ENCODE measurements at places on chromosomes 6 and 20.

DNA sequence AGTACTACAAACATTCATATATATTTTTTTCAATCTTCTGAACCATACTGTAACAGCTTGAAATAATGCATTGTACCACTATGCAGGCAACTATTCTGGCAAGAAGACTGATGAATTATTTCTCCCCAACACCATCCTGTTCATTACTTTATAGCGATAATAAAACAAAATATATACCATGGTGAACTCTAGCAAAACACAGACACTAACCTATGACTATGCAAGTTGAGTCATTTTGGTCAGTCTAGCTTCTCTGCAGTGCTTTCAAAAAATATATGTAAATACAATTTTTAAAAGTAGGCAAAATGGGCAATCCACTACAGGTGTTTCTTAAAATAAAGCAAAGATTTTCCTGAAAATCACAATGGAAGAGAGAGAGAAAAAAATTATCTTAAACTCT, 20.3 kb downstream of the PHIP start:
- no peak for DNase-seq

DNA sequence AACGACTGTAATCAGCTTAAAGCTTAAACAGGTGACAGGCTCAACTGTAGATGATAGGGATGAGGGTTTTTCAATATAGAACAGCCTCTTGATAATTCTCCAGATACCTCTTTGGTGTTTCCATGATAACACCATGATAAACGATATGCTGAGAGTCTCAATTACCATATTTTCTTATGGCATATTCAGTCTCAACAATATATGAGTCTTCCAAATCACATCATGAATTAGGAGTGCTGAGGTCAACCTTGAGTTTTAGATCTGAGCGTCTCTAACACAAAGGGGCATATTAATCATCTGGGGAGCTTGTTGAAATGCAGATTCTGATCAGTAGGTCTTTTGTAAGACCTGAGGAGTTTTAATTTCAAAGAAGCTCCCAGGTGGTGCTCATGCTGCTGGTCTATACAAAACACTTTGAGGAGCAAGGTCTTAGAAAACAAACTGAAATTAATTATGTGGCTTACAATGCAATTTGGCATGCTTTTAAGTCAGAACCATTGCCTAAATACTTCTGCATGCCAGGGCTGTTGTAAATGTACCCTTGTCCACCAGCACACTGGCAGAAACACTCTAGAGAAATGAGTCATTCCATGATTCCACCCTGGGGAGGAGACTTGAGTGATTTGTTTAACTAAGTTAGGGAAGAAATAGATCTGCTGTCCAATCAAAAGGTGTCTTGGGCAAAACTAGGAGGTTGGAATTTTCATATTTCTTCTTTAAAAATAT, 49.6 kb downstream of the PTCHD4 start:
- DNase-seq, result no peak

- DNase-seq, result no peak
Observed at GRCh38 chr6:2793534-2794151, 28.4 kb downstream of the WRNIP1 start.

DNA sequence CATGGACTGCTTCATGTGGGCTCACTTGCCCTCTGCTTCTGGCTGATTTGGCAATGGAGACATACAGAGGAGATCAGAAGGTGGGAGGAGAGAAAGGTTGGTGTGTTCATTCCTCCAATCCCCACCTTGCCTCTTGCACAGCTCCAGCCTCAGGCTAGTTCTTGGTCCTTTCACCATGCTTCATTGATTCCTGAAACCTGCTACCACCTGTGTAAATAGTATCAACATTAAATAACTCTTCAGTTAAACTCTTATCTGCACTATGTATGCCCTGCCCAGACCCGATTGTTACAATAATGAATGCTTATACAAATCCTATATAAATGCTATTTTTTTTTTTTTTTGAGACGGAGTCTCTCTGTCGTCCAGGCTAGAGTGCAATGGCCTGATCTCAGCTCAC, 174.5 kb downstream of the CD83 start:
- DNase-seq, result no peak

GRCh38 chr6:4318321-4318720, 182.9 kb upstream of the ECI2 start:
- no peak for DNase-seq

- DNase-seq, result no peak
Observed at GRCh38 chr20:33279261-33279910, 3.6 kb upstream of the BPIFB1 start.

- peak; percentile 76 for DNase-seq
Observed at GRCh38 chr6:165616116-165616515, 46.9 kb downstream of the PDE10A start.

DNA sequence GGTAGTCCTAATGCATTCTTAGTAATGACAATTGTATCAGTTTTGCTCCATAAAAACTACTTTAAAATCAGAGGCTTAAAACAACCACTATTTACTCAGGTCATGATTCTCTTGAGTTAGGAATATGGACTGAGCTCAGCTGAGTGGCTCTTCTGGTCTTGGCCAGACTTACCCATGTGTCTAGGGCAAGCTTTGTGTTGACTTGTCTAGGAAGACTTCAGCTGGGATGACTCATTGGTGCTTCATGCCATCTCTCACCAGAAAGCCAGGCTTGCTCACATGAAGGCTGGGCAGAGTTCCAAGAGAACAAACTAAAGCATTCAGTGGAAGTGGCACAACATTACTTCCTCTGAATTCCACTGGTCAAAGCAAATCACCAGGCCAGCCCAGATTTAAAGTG, 155.3 kb downstream of the DHX35 start:
- peak; percentile 52 for DNase-seq

DNA sequence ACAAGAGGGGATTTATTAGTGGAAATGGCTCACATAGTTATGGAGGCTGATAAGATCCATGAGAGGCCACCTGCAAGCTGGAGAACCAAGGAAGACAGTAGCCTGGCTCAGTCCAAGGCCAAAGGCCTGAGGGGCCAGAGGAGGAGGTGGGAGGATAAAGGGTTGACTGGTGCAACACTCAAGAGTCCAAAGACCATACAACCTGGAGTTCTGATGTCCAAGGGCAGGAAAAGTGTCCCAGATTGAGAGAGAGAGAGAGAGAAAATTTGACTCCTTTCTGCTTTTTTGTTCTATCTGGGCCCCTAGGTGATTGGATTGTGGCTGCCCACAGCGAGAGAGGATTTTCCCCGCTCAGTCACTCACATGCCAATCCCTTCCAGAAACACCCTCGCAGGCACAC, 8.0 kb downstream of the HLA-F start:
- DNase-seq, result no peak

- DNase-seq, result no peak
Observed at GRCh38 chr20:44610313-44610962, 28.1 kb downstream of the PKIG start.

DNA sequence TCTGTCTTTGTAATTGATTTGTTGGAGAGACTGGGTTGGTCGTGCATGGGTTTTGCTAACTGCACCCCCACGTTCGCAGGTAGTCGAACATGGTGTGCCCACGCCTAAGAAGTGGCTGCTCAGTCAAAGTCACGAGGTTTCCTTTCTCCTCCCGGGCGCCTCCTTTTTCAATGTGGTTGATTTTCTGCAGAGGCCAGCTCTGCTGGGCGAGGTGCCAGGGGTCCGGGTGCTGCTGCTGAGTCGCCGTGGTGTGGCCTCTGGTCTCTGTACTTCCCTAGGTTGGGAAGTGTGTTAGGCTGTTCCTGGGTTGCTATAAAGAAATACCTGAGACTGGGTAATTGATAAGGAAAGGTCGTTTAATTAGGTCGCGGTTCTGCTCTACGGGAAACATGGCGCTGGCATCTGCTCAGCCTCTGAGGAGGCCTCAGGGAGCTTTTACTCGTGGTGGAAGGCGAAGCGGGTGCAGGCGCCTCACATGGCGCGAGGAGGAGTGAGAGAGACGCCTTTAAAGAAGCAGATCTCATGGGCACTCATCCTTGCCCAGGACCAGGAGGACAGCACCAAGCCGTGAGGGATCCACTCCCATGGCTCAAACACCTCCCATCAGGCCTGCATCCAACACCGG, 14.1 kb downstream of the OSBPL2 start:
- DNase-seq, result no peak

GRCh38 chr6:127202676-127203075, 64.0 kb upstream of the RNF146 start:
- DNase-seq, result no peak

DNA sequence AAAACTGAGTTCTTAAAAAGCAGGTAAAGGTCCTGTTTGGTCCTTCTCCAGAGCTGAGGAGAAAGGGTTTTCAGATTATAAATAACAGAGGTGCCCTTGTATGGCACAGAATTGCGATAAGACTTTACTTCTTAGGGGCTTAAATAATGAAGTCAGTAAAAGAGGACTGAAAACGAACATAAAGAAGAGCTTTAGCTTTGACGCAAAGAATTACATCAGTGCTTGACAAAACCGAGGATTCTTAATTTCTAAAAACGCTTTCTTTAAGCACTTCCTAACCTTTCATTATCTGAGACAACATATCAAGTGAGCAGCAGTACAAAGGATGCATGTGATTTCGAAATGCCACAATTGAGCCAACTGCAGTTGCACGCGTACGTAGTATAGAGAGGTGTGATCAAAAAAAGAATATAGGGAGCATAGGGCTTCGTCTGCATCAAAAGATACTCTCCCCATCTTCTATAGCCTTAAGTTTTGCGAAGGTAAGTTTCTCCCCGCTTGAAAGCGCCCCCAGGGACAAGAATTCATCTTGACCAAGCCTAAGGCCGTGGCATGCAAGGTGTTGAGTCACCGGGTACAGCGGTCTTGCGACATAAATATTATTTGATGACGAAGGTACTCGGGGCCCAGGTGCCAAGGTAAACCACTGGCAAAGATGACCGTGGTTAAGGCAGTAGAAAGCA, 778 bp upstream of the LOC128125822 start:
- DNase-seq, result peak; percentile 67

- DNase-seq, result no peak
Observed at GRCh38 chr6:117958536-117958935, 51.5 kb downstream of the SLC35F1 start.

- DNase-seq, result no peak
Observed at GRCh38 chr6:99187429-99187828, 162.0 kb downstream of the FAXC start.

- no peak for DNase-seq
Observed at GRCh38 chr6:35487658-35488516, 9.0 kb downstream of the TEAD3 start.

GRCh38 chr6:24818346-24818745, 19.6 kb upstream of the ARMH2 start:
- DNase-seq, result no peak
